GM20000 (cell line): ENCODE measurements at places on chromosomes 2 and 18.
A peak's percentile ranks its signal among the peaks of the same experiment; 100 is the strongest.

GRCh38 chr2:239240414-239240881 lies 160.4 kb downstream of the HDAC4 start:
- no peak for DNase-seq

DNA sequence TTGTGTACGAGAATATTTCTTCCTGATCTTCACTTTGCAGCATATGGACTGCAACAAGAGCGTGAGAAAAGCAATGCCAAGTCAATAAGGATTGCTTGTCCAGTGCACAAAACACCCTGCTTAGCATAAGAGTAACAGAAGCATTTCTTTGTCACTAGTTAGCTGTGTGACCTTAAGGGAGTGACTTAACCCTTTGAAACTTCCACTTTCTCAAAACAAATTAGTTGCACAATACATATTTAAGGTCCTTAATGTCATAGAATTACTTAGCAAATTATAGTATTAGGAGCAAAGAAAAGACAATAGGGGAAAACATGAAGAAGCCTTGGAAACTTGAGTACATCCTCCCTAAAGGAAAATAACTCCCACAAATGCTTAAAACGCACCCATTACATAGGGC lies 230.1 kb downstream of the RNF152 start:
- DNase-seq: no peak

DNA sequence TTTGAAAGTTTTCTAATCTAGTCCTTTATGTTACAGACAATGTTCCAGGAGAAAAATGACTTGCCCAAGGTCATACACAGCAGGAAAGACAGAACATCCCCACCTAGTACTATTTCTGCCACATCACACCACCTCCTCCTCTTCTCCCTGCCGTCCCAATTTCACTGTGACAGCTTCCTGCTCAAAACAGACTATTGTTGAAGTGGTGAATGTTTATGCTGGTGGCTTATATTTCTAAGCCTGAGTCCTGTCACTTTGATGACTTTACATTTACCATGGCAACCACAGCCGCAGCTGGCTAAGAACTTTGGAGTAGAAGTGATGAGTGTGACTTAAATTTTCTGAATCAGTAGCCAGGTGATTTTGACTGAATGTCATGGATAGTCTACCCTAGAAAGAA lies 10.0 kb downstream of the GALNT5 start:
- DNase-seq: no peak

DNA sequence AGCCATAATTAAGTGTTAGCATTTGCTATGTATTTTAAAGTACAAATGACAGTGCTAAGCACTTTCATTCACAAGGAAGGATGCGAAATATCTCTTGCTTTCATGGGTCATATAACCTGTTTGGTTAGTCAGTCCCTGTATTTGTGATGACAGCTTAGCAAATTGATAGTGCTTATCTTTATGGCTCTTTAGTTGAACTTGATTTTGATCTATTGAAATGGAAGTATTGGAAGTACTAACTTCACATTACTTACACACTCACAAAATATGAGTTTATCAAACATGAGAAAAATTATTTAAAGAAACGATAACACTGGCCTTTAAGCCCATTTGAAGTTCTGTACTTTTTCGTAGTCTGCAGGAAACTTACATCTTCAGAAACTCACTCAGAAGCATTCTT lies 97.4 kb upstream of the NEUROD1 start:
- no peak for DNase-seq

DNA sequence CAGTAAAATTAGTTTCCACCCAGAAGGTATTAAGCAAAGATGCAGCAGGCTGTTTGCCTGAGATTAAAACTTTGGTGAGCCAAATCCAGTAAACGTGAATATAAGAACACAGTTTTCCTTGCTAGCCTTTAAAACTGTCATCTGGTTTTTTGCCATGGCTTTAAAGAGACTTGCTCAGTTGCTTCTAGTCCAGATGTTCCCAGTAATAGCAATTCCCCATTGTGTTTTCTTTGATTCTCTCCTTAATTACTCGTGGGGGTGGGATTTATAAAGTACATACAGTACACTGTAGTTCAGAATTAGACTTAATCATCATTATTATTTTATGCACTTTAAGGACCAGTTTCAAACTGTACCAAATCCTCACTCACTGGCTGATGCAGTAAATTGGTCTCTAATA lies 303.5 kb upstream of the ZNF804A start:
- DNase-seq: no peak

DNA sequence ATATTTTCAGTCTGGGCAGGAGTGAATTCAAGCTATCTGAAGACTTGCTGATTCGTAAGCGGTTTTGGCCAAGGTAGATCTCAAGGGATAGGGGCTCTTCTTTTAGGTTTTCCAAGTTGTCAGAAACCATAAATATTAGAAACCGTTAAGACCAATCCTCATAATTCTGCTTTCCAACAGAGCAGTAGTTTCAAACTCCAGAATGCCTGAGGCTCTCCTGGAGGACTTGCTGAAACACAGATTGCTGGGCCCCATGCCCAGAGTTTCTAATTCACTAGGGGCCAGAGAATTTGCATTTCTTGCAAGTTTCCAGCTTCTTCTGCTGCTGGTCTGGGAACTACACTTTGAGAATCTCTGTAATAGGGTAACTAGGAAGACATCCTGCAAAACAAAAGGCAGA lies 1855.7 kb upstream of the CELF4 start:
- DNase-seq: no peak

GRCh38 chr2:75100011-75100800 lies 99.1 kb downstream of the TACR1 start:
- DNase-seq: no peak

DNA sequence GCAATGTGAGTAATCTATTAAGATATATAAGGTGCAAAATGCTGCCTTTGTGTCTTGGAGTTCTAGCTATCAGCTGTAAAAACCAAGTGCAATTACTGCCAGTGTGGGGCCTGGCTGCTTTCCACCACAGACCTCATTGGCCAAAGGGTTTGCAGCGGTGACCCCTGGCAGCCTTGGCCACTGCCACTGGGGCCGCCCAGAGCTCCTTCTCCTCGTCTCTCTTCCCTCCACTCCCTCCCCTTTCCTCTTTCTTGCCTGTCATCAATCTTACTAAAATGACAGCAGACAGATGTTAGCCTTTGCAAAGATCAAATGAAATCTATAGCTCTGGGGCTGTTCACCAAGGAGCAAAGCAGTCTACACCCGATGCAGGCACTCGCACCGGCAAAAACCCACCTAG lies 986.3 kb downstream of the BCL11A start:
- DNase-seq: no peak

DNA sequence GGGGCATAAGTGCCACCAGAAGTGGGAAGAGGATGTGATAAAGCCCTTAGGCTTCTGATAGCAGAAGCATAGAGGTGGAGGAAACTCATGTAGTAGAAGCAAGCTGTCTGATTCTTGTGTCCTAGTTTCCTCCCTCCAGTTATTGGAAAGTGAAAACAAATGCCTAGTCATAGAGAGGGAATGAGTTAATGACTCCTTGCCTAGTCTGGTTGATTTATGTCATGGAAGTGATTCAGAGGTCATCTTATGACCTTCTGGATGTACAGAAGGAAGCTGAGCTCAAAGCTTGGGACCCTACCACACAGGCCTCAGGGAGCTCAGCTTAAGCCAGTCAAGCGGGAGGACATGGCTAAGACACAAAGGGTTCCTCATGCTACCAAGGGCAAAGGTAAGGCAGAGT lies 232.2 kb downstream of the THSD7B start:
- no peak for DNase-seq

DNA sequence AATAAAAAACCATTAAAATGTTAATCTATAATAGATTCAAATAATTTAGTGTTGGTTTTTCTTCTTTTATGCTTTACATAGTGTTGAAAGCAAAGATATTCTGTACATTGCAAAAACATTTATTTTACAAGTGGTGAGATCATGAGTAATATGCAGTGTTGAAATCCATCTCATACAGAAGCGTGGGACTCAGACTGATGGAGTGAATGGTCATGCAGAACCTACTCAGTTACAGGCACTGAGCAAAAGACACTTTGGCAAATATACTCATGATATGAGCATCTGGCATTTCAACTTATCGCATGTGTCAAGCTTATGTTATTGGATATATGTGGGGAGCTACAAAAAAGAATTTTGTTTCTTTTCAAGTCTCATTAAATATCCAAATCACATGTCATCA lies 620.2 kb upstream of the NETO1 start:
- DNase-seq: no peak

DNA sequence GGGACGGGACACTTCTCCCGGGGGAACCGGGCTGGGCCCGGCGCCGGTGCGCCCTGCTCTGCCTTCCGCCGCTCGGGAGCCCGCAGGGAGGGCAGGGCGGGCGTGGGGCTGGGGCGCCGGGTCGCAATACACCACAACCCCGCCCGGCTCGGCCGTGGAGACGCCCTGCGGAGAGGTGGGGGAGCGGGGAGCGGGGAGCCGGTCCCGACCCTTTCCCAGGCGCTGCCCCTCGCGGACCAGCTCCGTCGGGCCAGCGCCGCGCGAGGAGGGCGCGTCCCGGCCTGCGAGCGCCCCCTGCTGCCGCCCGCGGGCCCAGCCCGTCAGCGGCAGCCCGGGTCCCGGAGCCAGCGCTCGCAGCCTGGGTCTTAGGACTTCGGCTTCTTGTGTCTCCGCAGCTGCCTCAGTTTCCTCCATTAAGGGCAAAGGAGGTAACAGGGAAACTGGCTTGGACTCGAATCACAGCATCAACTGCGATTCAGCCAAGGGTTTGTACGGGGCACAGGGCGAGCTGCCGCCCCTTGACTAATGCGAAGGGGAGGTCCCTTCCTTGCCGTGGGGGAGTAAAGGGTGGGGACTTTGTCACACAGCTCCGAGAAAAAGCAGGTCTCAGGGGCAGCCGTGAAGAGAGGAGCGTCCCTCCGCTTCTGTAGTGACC lies 635 bp upstream of the ADRA2B start:
- peak; percentile 94 for DNase-seq

DNA sequence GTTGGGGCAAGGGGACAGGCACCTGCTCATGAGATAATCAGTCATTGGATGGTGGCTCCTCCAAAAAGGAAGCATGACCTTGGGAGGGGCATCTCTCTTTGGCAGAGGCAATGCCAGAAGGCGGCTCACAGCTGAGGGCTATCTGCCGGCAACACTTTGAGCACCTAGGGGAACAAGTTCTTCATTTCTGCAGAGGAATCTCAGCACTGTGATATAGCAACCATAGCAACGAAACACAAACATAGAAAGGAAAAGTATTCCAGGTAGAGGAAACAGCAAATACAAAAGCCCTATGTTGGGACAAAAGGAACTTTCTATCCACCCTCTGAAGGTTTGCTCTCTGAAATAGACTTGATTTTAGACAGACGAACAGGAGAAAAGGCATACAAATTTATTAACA lies 89.1 kb upstream of the NEDD4L start:
- no peak for DNase-seq
